Fibroblast of skin of abdomen (primary cell): ENCODE measurements at places on chromosomes 1 and 21.

DNA sequence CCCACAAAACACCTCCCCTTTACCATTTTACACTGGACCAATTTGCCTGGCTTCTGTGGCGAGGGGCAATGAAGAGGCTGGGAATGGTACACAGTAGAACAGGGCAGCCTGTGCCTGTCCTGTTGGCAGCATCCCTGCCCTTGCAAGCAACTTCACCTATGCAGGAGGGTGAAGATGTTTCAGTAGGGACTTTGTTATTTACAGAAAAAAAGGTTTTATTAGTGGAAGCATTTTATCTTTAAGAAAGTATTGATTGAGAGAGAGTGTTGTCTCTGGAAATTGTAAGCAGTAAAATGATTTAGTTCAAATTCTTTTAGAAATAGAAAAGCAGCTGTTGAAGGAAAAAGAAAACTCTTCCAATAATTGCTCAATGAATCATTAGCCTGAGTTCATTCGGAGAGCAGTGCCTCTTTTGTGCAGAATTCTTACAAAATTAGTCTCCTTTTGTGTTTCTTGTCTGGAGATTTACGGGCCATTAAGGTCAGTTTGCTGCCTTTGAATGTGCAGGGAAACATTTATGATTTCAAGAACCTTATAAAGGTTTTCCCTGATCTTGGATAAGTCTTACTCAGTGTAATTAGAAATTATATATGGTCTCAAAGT, 49.1 kb downstream of the HHAT start:
- DNase-seq: peak; percentile 84

GRCh38 chr1:221439747-221440501, 302.0 kb downstream of the DUSP10 start:
- DNase-seq: peak; percentile 97

- DNase-seq: peak; percentile 9
Measured at GRCh38 chr1:94514095-94514727, 27.3 kb downstream of the F3 start.

DNA sequence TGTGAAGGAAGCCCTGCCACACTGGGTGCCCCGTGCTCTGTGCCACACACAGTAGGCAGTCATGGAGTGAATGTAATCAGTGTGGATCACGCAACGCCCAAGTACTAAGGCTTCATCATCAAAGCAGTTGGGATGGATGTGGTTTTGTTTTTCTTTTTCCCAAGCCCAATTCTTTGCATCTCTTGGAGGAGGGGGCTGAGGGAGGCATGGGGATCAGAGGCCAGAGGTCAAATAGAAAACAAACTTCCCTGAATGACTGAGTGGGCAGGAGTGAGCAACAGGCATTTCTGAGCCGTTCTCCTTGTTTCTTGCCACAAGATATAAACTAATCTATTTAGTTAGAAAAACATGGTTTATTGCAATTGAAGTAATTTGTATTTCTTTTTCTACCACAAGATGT, 85.3 kb downstream of the TRABD2B start:
- DNase-seq: no peak

GRCh38 chr1:92786111-92786901, 1.4 kb upstream of the EVI5 start:
- no peak for DNase-seq

- DNase-seq: no peak
Measured at GRCh38 chr1:111129376-111129775, 10.5 kb downstream of the DRAM2 start.

- peak; percentile 72 for DNase-seq
Measured at GRCh38 chr1:42173961-42174735, 9.6 kb upstream of the GUCA2A start.

- peak; percentile 83 for DNase-seq
Measured at GRCh38 chr1:59565611-59566410, 248.9 kb upstream of the HOOK1 start.

GRCh38 chr1:203649551-203649998, 22.9 kb downstream of the ATP2B4 start:
- no peak for DNase-seq

GRCh38 chr1:53551428-53551995, 92.3 kb downstream of the DMRTB1 start:
- DNase-seq: no peak

DNA sequence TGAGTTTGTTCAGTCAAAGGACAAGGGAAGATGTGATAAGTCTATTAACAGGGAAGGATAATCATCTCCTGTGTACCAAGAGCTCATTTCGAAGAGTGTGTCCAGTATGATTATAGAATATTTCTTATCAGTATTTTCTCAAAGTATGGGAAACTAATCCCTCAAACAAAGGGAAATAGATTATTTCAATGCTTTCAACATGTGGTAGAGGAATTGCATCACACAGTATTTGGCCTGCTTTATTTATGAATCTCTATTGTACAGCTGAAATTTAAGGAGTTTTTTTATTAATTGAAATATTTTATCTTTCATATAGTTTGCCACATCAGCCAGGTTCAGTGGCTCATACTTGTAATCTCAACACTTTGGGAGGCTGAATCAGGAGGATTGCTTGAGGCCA, 151.0 kb downstream of the CLEC20A start:
- peak; percentile 17 for DNase-seq

DNA sequence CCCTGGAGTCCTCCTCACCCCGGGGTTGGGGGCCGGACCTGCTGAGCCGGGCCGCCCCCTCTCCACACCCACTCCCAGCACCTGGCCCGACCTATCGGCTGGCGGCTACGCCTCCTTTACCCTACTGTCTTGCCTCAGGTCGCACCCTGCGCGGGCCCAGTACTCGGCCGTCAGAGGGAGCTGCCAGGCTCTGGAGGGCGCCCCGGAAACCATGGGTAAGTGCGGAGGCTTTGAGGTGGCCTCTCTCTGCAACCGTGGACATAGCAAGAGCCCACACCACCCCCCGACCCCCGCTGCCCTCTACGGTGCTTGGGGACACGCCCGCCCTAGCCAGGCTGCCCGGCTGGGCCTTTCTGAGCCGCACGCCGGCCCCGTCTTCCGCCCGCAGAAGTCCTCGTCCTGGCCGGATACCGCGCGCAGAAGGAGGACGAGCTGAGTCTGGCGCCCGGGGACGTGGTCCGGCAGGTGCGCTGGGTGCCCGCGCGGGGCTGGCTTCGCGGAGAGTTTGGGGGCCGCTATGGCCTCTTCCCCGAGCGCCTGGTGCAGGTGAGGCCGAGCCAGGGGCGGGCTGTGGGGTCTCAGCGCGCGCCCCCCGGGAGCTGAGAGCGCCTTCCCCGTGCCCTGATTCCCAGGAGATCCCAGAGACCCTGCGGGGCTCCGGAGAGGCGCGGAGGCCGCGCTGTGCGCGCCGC, at the start of gene SH3D21:
SH3D21 (plus strand) TSS at position 159 of the 692 bp plus-strand sequence; CDS start at position 212, 53 bp downstream.
- no peak for DNase-seq

- no peak for DNase-seq
Measured at GRCh38 chr1:115815694-115816093, 25.2 kb downstream of the NHLH2 start.

DNA sequence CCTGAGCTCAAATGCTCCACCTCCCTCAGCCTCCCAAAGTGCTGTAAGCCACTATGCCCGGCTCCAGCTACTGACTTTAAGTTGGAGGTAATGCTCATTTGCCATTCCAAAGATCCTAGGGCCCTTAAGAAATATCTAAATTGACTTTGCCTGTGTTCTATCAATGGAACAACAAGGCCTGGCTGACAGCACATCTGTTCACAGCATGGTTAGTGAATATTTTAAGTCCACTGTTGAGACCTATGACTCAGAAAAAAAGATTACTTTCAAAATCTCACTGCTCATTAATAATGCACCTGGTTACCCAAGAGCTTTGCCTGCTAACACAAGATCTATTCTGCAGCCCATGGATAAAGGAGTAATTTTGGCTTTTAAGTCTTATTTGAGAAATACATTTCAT, 3.5 kb upstream of the SSX2IP start:
- DNase-seq: no peak

DNA sequence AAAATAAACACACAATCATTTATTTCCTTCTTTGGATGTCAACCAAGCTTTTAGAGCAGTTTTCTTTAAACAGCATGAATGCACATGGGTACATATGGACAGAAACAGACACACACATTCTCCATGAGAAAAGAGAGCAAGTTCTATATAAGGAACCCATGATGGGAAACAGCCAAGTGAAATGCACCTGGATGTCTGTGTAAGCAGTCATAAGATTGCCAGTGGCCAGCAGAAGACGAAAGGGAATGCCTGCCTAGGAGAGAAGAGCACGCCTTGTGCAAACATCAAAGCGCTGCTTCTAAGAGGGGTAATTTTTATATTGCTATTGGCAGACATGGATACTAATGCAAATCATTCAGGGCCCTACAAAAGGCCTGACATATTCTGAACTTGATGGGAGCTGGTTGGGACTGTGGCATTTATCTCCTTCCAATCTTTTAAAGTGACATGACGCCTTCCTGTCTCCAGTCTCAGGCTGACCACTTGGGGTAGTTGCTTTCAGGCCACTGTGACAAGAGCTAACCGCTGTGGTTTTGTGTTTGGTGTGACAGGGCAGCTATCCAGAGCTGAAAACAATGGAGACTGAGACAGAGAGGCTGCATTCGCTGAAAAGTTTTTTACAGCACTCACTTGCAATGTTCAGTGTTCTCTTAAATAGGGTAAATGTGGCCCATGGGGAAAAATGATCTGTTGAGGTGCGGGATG, 75.0 kb upstream of the DPT start:
- DNase-seq: no peak

- peak; percentile 49 for DNase-seq
Measured at GRCh38 chr1:178220094-178220493, 126.2 kb downstream of the RASAL2 start.

DNA sequence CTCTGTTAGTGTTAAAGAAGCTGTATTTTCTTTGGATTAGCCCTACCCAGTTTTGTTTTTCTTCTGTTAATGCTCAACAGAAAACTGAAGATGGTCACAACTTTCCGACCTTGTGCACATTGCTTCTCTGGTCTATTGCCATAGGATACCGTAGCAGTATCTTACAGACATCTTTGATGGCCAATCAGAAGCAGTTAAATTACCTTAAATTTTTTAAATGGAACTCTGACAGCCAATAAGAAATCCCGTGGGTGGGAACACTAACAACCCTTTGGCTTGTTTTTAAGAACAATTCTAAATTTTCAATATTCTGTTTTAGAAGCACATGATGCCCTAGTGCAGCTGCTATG, 17.2 kb downstream of the NFYC start:
- DNase-seq: peak; percentile 87

- DNase-seq: no peak
Measured at GRCh38 chr21:44089001-44089911, 17.9 kb upstream of the PWP2 start.

DNA sequence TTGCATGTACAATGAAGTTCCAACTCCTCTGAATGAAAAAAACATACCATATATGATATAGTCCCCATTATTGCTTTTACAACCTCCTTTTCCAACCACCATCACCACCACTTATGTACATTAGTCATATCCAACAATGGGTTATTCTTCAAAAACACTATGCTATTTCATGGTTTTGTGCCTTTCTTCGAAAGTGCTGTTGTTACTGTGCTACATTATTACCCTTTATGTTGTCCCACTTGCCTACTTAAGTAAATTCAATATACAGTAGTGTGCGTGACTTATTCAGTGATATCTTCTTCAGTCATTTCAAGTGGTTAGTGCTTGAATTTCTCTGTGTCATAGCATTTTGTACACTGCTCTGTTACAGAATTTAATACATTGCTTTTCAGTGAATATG, 105.3 kb downstream of the ASH1L start:
- no peak for DNase-seq

DNA sequence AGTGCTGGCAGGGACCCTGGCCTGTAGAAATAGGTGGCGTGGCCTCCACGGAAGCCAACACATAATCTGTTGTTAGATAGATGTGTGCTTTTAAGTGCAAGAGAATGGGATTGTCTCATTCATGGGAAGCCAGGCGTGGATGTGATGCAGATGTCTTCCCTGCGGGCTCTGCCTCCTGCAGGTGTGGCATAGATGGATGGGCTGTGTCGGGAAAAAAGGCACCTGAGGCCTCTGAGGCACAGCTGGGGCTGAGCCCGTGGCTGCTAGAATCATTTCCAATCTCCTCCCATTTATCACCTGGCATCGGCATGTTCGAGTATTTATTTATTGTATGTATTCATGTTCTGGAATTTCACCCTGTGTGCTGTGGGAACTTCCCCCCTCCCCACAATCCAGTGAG, 353.4 kb upstream of the AJAP1 start:
- no peak for DNase-seq

- DNase-seq: peak; percentile 41
Measured at GRCh38 chr1:232667778-232668165, 37.8 kb upstream of the SIPA1L2 start.

DNA sequence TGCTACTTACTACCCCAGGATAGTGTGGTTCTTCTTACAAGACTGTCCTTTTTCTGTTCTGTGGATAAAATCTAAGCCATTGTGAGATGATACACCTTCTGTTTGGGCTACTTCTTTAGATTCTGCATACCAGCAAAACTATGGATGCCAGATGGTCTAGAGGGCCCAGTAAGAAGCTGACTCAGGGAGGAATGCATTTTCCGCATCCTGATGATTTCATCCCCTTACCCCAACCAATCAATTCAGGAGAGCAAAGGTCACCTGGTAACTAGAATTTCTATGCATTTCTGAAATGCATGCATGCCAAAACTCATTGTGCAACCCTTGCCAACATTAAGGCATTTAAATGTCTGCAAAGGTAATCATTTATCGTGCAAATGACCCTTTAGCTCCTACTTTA, 285.7 kb upstream of the ZP4 start:
- DNase-seq: peak; percentile 6

DNA sequence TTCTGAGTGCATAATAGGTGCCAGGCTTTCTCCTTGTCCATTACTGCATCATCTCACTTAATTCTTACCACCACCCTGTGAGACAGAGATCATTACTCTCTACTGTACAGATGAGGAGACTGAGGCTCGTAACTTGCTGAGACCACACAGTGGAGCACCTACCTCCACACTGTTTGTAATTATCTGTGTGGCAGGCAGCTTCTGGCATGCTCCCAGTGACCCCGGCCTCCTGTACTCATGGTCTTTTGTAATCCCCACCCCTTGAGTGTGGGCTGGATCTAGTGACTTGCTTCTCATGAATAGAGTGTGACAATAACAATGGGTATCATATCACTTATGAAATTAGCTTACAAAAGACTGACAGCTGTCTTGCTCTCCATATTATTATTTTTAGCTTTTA, 407.3 kb downstream of the MATN1 start:
- no peak for DNase-seq

GRCh38 chr1:92408825-92409224, 77.9 kb downstream of the GFI1 start:
- peak; percentile 37 for DNase-seq

DNA sequence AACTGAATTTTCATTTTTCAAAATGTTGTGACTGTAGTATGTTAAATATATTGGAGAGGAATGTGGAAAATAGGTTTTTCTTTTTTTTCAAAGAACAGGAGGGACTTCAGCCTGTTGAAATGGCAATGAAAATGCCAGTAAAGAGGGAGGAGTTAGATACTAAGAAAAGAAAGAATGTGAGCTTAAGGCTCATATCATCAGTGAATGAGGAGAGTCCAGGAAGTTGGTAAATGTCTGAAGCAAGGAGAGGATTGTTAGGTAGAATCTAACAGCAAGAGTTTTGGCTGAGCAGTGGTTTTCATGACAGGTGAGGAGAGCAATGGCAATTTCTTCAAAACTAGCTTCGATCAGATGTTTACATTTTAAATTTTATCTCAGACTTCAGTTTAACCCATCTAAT, 43.0 kb downstream of the PLA2G4A start:
- no peak for DNase-seq

GRCh38 chr1:193404236-193404635, 217.8 kb upstream of the B3GALT2 start:
- DNase-seq: no peak
